Stimulated activated CD4-positive, alpha-beta T cell treated with anti-CD3 and anti-CD28 coated beads, Interleukin-15, amount 100 ng/mL, for 48 hours (primary cell): ENCODE measurements at places on chromosomes 5 and 9.

GRCh38 chr5:125256296-125256695 lies 509.9 kb upstream of the ZNF608 start:
- no peak for DNase-seq

GRCh38 chr5:128637031-128637430 lies 99.0 kb upstream of the FBN2 start:
- DNase-seq, result no peak

- no peak for DNase-seq
These were observed 21.8 kb downstream of the GOLGA2 start for GRCh38 chr9:128253991-128254346.

DNA sequence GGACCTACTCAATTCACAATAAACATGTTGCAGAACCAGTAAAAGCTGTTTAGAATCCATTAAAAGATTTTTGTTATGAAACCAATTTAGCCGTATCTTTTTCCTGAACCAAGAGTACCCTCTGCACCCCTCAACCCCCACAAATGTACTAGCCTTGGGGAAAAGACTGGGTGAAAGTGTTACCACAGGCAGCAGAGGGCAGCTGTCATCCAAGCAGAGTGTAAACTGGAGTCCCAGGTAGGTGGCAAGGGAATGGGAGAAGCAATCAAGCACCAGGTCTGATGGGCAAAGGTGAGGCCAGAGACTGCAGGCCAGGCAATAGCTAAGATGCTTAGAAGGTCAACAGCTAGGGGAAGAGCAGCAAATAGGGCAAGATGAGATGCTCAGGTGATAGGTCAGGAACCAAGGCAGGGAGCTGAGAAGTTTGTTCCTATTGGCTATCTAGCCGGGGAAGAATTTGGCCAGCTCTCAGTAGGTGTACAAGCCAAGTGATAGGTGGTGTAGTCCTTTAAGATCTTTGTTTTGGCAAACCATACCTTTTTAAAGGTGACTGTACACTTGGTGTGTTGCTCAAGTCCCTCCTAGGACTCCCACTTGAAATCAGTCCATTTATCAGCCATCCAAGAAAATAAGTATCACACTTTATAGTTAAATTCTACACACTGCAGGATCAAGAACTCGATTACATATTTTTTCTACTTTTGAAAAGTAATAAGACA lies 77.8 kb upstream of the CCDC112 start:
- no peak for DNase-seq

DNA sequence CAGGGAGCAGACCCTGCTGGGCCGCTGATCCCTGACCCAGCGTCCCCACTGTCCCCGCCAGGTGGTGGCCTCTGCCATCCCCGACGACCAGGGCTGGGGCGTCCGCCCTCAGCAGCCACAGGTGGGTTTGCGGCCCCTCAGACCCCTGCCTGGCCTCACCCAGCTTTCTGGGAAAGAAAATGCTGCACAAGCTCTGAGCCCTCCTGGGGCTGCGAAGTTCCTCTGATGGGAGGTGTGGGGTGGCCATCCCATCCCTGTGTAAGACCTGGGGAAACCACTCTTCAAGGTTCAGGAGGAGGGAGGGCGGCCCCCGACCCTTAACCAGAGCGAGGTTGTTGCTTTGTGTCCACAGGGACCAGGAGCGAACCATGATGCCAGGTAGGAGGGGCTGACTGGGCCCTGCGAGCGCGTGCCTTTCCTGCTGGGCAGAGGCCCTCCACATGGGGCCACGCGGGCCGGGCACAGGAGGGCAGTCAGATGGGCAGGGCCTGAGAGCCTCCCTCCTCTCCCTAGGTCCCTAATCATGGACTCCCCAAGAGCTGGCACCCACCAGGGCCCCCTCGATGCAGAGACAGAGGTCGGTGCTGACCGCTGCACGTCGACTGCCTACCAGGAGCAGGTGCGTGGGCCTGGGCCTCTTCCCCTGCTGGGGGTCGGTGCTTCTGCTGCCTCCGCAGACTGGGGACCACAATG lies 7.7 kb downstream of the NOXA1 start:
- DNase-seq, result no peak

- DNase-seq, result no peak
These were observed 691.1 kb upstream of the C9orf72 start for GRCh38 chr9:28264368-28264767.

- DNase-seq, result no peak
These were observed 5.1 kb downstream of the BHMT2 start for GRCh38 chr5:79074641-79075040.

GRCh38 chr5:117800261-117800660 lies 1188.1 kb downstream of the DTWD2 start:
- no peak for DNase-seq

GRCh38 chr5:160009591-160009989 lies 651 bp downstream of the TTC1 start:
- no peak for DNase-seq

DNA sequence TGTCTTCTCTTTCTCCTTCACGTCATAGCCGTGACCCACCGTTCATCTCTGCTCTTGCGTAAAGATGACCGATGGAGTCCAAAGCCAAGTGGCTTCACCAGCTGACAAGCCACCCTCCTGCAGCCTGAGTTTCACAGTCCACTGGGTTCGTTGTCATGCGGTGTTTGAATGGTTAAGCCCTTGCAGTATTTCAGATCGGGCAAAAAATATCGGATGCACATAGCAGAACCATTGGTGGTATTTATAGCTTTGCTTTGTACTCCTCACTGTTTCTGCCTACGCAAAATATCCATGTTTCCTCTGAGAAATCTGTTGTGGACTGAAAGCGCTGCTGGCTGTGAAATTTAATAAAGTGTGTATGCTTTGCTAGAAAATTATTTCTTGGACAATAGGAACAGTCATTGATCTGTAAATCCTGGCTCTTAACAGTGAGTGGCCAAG lies 34.5 kb upstream of the NCS1 start:
- DNase-seq, result no peak

- DNase-seq, result no peak
These were observed 13.6 kb downstream of the TERT start for GRCh38 chr5:1281038-1281882.

DNA sequence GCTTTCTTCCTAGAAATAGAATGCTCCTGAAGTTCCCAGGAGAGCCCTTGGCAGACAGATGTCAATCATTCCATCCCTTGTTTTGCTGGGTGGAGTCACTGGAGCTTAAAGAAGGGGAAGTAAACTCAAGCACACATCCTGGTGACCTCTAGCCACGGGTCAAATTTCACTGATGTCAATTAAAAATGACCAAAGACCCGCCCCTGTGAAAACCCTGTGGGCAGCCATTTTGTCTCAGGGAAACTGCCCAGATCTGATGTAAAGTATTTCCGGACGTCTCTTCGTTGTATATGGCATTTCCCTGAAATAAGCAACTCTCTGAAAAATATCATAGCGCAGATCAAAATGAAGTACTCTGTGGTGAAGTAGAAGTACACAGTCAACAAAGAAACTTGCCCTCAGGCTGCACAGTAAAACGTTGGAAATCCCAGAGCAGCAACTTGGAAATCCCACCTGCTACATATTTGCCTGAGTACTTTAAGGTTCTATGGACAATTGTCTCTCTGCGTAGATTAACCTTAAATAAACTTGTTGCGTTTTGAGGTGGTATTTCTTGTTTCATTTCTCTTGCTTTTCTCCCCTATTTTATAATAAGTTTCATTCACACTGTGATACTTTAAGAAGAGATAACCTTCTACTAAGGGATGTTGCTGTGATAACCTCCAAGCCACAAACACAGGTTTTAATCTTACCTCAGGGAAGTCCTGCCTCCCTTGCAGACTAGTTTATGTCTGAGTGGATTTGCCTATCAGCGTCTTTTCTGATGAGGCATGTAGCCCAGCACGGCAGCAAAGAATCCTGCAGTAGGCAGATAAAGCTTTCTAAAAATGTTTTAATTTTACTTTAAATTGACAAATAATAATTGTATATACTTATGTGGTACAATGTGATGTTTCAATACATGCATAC lies 60.9 kb upstream of the PIP5K1B start:
- no peak for DNase-seq

DNA sequence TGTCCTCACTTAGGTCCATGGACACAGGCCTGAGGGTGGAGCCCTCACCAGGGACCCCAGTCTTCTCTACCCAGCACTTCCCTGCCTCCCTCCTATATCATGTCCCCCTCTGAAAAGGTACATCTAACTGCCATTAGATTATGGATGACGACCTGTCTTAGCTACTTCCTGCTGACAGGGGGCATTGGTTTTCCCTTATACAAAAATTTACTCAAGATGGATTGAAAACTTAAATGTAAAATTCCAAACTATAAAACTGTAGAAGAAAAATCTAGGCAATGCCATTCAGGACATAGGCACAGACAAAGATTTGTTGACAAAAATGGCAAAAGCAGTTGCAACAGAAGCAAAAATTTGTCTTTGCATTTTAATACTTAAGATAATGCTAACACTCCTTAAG lies 623.2 kb upstream of the FAM174A start:
- no peak for DNase-seq

GRCh38 chr9:2242831-2243330 lies 227.7 kb downstream of the SMARCA2 start:
- DNase-seq, result no peak
